A549 treated with RU486 at 1 μM for 4 hours (cell line): ENCODE measurements at places on chromosomes 2 and 18. TPM values are rescaled to one million over a fixed set of nuclear protein-coding genes. Genes with fewer than 3 reads are reported as not detected.

ABCG8 gene
- total RNA-seq = not detected in 5 replicates

CSRNP3 gene
- 0.27 TPM in 1 of 5 replicates, not detected in the others for total RNA-seq

GPR148 gene
- not detected in 5 replicates for total RNA-seq

SIX3 gene
- 0.32 to 0.63 TPM (median 0.49 TPM) in 5 replicates for total RNA-seq

SPP2 gene
- not detected in 5 replicates for total RNA-seq
